ENCODE measurements at places on chromosomes 6 and 20.

DNA sequence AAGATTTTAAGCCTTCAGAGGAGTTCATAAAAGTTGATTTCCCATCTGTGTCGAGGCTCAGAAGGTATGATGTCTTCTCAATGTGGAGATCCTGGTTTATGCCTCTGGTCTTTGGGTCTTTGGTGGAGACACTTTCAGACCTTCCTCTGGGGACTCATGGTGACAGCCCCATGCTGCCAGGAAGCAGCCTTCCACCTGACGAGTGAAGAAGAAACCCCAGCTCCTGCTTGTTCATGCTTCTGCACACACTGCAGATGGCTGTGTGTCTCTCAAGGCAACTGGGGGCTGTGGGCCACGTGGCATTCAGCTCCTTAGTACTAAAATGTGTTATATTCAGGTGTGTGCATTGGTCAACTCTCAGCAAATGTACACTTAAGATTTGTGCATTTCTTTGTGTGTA is 4.9 kb upstream of the SCP2D1 start:
- no peak for DNase-seq

- DNase-seq = no peak
Measured at GRCh38 chr6:18186540-18187250, 31.5 kb downstream of the KDM1B start.

GRCh38 chr6:122800906-122801305 is 11.8 kb downstream of the SMPDL3A start:
- no peak for DNase-seq

GRCh38 chr6:118697554-118697953 is 46.2 kb upstream of the CEP85L start:
- DNase-seq = no peak

GRCh38 chr6:107770541-107770940 is 53.6 kb downstream of the SCML4 start:
- no peak for DNase-seq
